ENCODE measurements at places on chromosomes 12 and 14.

GRCh38 chr14:104689881-104690711 lies 678 bp downstream of the INF2 start:
- peak; percentile 40 for DNase-seq

DNA sequence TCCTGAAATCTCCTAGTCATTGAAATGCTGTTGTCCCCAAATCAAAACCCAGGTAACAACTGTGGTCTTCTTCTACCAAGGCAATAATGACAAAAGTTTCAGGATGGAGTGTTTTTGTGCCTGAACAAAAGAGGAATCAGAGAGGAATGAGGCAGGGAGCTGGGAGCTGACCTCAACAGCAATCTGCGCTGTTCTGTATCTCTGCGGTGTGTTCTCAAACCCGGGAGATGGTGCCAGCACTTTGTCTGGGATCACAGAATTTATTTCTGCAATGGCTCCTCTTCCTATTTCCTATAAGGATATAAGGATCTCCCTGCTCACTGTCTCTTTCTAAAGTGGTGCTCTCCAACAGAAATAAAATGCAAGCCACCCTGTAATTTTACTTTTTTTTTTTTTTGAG lies 449 bp upstream of the GLT8D2 start:
- DNase-seq = peak; percentile 23

- peak; percentile 88 for DNase-seq
Observed at GRCh38 chr14:35878272-35879150, 52.4 kb downstream of the BRMS1L start.

DNA sequence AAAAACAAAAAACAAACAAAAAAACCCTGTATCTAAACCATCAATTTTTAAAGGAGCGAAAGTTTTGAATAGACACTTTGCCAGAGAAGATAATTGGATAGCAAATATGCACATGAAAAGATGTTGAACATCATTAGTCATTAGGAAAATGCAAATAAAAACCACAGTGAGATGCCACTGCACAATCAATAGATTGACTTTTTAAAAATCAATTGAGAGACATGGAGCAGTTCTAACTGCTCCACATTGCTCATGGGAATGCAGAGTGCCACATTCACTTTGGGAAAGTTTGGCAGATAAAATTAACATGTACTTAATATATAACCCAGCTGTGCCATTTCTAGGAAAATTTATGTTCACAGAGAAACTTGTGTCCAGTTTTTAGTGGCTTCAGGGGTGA lies 12.7 kb downstream of the EIF2S1 start:
- no peak for DNase-seq
